ENCODE measurements at places on chromosomes 12 and 14. TPM values are rescaled to one million over a fixed set of nuclear protein-coding genes. Genes with fewer than 3 reads are reported as not detected.

GRCh38 chr14:98293576-98293975, 978.4 kb downstream of the BCL11B start:
- H3K27ac ChIP-seq: no peak overlapping the region
- H3K36me3 ChIP-seq: no peaks in the 10 kb centered on the region
- no peaks in the 10 kb centered on the region for H3K27me3 ChIP-seq
- no peak for DNase-seq
- no peak overlapping the region for H3K4me3 ChIP-seq

TAS2R19 gene
- total RNA-seq: 1.1 TPM

DNA sequence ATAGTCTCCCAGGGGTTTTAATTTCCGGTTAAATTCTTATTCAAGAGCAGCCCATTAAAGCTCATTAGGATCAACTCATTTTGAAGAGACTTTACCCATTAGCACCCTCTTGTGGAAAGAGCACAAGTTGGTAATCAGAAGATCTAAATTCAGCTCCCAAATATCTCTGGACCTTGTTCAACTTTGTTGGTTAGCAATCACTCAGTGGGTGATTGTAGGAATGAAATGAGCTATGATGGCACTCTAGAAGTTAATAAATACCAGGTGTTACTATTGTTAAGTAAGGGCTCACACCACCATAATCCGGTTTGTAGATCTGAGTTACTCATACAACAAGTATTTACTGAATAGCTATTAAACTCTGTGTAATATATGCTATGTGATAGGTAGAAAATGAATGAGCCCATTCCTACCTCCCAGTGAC, 42.9 kb downstream of the TRIP11 start:
- no peak overlapping the region for H3K27ac ChIP-seq
- H3K4me1 ChIP-seq: no peaks in the 10 kb centered on the region
- H3K36me3 ChIP-seq: peaks cover 2% of the 10 kb centered on the region
- H3K4me3 ChIP-seq: no peak overlapping the region
- H3K27me3 ChIP-seq: no peaks in the 10 kb centered on the region
- DNase-seq: peak; percentile 15

- no peaks in the 10 kb centered on the region for H3K27me3 ChIP-seq
- no peak overlapping the region for H3K4me3 ChIP-seq
- H3K27ac ChIP-seq: no peak overlapping the region
- DNase-seq: no peak
- no peaks in the 10 kb centered on the region for H3K4me1 ChIP-seq
Observed at GRCh38 chr14:24279301-24280186, 8.1 kb upstream of the RABGGTA start.

GRCh38 chr14:100988011-100988410, 84.5 kb upstream of the RTL1 start:
- H3K27ac ChIP-seq: no peak overlapping the region
- H3K4me1 ChIP-seq: no peaks in the 10 kb centered on the region
- no peak overlapping the region for H3K4me3 ChIP-seq
- peaks cover 7% of the 10 kb centered on the region for H3K36me3 ChIP-seq
- DNase-seq: no peak
- no peaks in the 10 kb centered on the region for H3K27me3 ChIP-seq
